Mesothelial cell of epicardium (in vitro differentiated cells): ENCODE measurements at places on chromosomes 3 and 15.

- no peaks in the 10 kb centered on the region for H3K4me1 ChIP-seq
- H3K27me3 ChIP-seq = peaks cover 1% of the 10 kb centered on the region
- no peak overlapping the region for H3K4me3 ChIP-seq
Observed at GRCh38 chr15:51223771-51224229, 114.6 kb downstream of the CYP19A1 start.

- H3K27ac ChIP-seq = peak overlapping the region; percentile 64
- peaks cover 27% of the 10 kb centered on the region for H3K36me3 ChIP-seq
- H3K27me3 ChIP-seq = no peaks in the 10 kb centered on the region
- DNase-seq = no peak
- H3K4me1 ChIP-seq = peaks cover 4% of the 10 kb centered on the region
Observed at GRCh38 chr15:70902107-70902506, 9.5 kb downstream of the LRRC49 start.

DNA sequence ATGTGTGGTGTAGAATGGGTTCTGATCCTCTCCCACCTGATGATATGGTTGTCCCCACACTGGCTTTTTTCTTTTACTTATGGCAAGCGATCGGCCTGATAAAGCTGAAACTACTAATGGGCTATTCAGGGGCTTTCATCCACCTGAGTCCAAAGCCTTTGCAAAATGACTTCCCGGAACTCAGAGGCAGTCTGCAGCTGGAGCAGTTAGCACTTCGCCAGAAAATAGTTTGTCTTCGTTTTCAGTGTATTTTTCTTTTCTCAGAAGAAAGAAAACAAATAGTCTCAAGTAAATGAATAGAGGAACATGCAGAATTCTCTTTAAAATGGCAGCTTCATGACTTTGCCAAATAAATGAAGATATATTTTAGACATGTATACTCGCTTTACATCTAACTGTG lies 306.0 kb upstream of the ADAMTS9 start:
- no peak overlapping the region for H3K4me3 ChIP-seq
- DNase-seq = no peak
- no peaks in the 10 kb centered on the region for H3K36me3 ChIP-seq
- peaks cover 24% of the 10 kb centered on the region for H3K4me1 ChIP-seq
- H3K27me3 ChIP-seq = no peaks in the 10 kb centered on the region
- H3K27ac ChIP-seq = no peak overlapping the region

DNA sequence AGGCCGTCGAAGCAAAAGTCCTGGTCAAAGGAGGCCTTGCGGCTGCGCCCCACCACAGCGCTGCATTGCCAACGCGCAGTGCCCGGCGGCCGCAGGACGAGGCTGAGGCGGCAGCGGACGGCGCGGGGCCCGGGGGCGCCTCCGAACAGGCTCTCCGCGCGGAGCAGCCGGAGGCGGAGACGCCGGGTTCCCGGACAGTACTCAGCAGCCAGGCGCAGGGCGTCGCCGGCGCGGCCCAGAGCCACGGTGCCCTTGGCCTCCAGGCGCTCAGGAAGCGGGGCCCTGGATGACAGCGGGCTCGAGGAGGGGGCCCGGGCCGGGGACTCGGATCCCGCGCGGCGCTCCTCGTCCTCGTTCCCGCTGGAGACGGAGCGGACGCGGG lies 1.1 kb downstream of the C2CD4B start:
- no peak for DNase-seq
- H3K27me3 ChIP-seq = peaks cover 87% of the 10 kb centered on the region
- H3K4me1 ChIP-seq = peaks cover 11% of the 10 kb centered on the region
- no peak overlapping the region for H3K27ac ChIP-seq
- H3K4me3 ChIP-seq = no peak overlapping the region

GRCh38 chr3:3648988-3649679 lies 150.1 kb upstream of the LRRN1 start:
- no peaks in the 10 kb centered on the region for H3K27me3 ChIP-seq
- no peak overlapping the region for H3K4me3 ChIP-seq
- H3K4me1 ChIP-seq = peaks cover 9% of the 10 kb centered on the region

GRCh38 chr15:45021348-45021747 lies 1.6 kb upstream of the SORD start:
- peak overlapping the region; percentile 48 for H3K4me3 ChIP-seq
- no peaks in the 10 kb centered on the region for H3K36me3 ChIP-seq
- peaks cover 17% of the 10 kb centered on the region for H3K4me1 ChIP-seq

DNA sequence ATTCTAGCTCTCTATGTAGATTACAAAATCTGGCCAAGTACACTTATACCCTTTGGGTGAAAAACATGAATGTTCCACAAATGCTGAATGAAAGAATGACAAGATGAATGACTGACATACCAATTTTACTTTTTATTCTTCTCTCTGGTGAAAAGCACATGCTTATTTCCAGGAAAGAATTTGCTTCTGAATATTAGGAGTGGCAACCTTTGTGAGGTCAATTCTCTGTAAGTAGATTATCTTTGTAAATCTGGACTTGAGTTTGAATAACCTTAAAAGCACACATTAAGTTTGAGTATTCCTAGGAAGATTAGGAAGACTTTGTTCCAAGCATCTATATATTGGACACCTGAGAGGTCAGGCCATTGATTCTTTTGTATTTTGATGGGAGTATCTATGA lies 78.1 kb upstream of the P2RY1 start:
- no peak overlapping the region for H3K27ac ChIP-seq
- H3K27me3 ChIP-seq = no peaks in the 10 kb centered on the region
- no peak for DNase-seq
- H3K4me1 ChIP-seq = no peaks in the 10 kb centered on the region
- H3K36me3 ChIP-seq = no peaks in the 10 kb centered on the region

DNA sequence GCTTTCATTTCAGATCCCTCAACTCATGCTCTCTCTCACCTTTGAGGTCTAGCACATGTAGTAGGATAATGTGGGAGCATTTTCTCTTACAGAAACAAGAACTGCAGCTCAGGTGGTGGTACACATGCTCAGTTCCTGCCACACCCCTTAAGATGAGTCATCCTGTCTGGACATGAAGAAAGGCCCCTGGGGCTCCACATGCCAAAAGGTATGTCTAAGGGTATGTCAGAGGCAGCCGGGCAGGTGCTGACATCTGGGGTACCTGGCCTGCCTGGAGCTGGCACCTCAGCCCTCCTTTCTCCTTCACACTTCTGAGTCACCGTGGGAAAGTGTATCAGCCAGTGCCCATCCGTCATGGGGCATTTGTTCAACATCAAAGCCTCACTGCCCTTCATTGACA lies 209.9 kb downstream of the OCA2 start:
- no peaks in the 10 kb centered on the region for H3K4me1 ChIP-seq
- DNase-seq = no peak
- no peaks in the 10 kb centered on the region for H3K36me3 ChIP-seq
- no peak overlapping the region for H3K4me3 ChIP-seq
- no peak overlapping the region for H3K27ac ChIP-seq
- H3K27me3 ChIP-seq = no peaks in the 10 kb centered on the region
